ENCODE measurements at places on chromosomes 13 and 19. TPM values are rescaled to one million over a fixed set of nuclear protein-coding genes. Genes with fewer than 3 reads are reported as not detected.

STAP2 gene
- total RNA-seq: 3.7 TPM

PSG11 gene
- total RNA-seq: not detected

EEF1AKMT1 gene
- 10.4 TPM for total RNA-seq

KCNN1 gene
- total RNA-seq: 1.4 TPM

KASH5 gene
- not detected for total RNA-seq

ZNF320 gene
- total RNA-seq: 12.1 TPM

MEF2B gene
- total RNA-seq: 4.7 TPM

ZSCAN22 gene
- total RNA-seq: 4.5 TPM

ZNF793 gene
- total RNA-seq: 10.6 TPM

MBD3L3 gene
- total RNA-seq: not detected

CD70 gene
- total RNA-seq: not detected

CGB7 gene
- not detected for total RNA-seq

PRKCG gene
- total RNA-seq: not detected

ADGRE2 gene
- total RNA-seq: 4.9 TPM

CALR3 gene
- total RNA-seq: not detected

ZNF331 gene
- 39.8 TPM for total RNA-seq

PPAN gene
- total RNA-seq: 31.3 TPM

PROZ gene
- total RNA-seq: not detected
